ENCODE measurements at places on chromosomes 7 and 10. TPM values are rescaled to one million over a fixed set of nuclear protein-coding genes. Genes with fewer than 3 reads are reported as not detected.

- no peaks in the 10 kb centered on the region for H3K27me3 ChIP-seq
- H3K4me1 ChIP-seq, result peaks cover 35% of the 10 kb centered on the region
- peaks cover 3% of the 10 kb centered on the region for H3K36me3 ChIP-seq
- H3K27ac ChIP-seq, result peak overlapping the region; percentile 4
Measured at GRCh38 chr10:31760674-31761081, 168.0 kb downstream of the ARHGAP12 start.

DNA sequence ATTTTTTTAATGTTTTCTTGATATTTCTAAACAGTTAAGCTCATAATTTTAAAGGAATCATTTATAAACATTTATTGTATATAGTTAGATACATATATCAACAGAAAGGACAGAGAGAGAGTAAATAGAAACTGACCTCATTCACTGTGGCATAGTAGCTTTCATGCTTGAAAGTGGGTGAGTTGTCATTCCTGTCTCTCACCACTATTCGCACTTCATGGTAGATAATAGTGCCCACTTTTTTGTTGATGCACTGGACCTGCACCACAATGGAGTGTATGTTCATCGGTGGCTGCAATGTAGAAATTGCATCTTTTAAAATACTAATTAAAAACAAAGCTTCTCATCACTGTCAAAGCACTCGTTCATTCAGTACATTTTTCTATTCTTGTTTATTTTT is 432.0 kb downstream of the PCDH15 start:
- no peak overlapping the region for H3K27ac ChIP-seq
- DNase-seq, result no peak
- H3K27me3 ChIP-seq, result no peaks in the 10 kb centered on the region
- no peak overlapping the region for H3K4me3 ChIP-seq
- no peaks in the 10 kb centered on the region for H3K36me3 ChIP-seq

GRCh38 chr7:152882576-152883310 is 123.2 kb downstream of the ACTR3B start:
- no peak for DNase-seq
- no peaks in the 10 kb centered on the region for H3K4me1 ChIP-seq
- H3K36me3 ChIP-seq, result no peaks in the 10 kb centered on the region

Gene NRCAM
- 2.5 TPM for total RNA-seq

Gene COL28A1
- 0.16 TPM for total RNA-seq

Gene R3HCC1L
- total RNA-seq, result 24.0 TPM

All from activated T-cell treated with anti-CD3 and anti-CD28 coated beads, Interleukin-2, amount 50 U/mL, for 72 hours (primary cell).